Left ventricle myocardium inferior (tissue), 1 donor: ENCODE measurements at places on chromosomes 16 and 17. TPM values are rescaled to one million over a fixed set of nuclear protein-coding genes. Genes with fewer than 3 reads are reported as not detected.

Gene SEZ6L2
- total RNA-seq: 0.38 TPM

Gene CDYL2
- 3.2 TPM for total RNA-seq

Gene C16orf46
- total RNA-seq: 0.88 TPM

Gene CHST4
- total RNA-seq: not detected

DNA sequence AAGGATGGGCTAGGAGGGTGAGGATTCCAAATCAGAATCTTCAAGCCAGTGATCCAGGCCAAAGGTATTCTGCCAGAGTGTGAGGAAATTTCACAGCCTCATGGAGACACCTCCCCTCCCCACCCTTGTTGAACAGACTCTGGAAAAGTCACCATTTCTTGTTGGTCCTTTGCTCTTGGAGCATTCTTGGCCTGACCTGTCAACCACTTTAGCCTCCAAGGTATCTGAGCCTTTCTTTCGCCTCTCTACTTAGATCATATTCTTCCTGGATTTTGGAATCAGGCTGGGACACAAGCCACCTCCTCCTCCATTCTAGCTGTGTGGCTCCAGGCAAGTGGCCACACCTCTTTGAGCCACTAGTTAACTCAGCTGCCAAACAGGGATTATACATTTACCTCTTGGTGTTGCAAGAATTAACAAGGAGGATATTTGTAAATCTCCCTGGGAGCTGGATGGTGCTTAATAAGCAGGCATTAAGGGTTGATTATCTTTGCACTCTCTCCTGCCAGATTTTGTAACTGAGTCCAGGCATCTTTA, 193.5 kb downstream of the WWOX start:
- H3K27ac ChIP-seq: no peak overlapping the region
- no peaks in the 10 kb centered on the region for H3K36me3 ChIP-seq
- no peak for DNase-seq

GRCh38 chr16:71350821-71351557, 7.5 kb upstream of the CALB2 start:
- peaks cover 71% of the 10 kb centered on the region for H3K27me3 ChIP-seq
- H3K36me3 ChIP-seq: no peaks in the 10 kb centered on the region
- H3K4me3 ChIP-seq: no peak overlapping the region
- H3K27ac ChIP-seq: no peak overlapping the region
- no peak for DNase-seq

GRCh38 chr16:22366889-22367288, 7.5 kb downstream of the CDR2 start:
- H3K4me3 ChIP-seq: no peak overlapping the region
- DNase-seq: no peak
- H3K27me3 ChIP-seq: no peaks in the 10 kb centered on the region
- H3K36me3 ChIP-seq: peaks cover 21% of the 10 kb centered on the region

DNA sequence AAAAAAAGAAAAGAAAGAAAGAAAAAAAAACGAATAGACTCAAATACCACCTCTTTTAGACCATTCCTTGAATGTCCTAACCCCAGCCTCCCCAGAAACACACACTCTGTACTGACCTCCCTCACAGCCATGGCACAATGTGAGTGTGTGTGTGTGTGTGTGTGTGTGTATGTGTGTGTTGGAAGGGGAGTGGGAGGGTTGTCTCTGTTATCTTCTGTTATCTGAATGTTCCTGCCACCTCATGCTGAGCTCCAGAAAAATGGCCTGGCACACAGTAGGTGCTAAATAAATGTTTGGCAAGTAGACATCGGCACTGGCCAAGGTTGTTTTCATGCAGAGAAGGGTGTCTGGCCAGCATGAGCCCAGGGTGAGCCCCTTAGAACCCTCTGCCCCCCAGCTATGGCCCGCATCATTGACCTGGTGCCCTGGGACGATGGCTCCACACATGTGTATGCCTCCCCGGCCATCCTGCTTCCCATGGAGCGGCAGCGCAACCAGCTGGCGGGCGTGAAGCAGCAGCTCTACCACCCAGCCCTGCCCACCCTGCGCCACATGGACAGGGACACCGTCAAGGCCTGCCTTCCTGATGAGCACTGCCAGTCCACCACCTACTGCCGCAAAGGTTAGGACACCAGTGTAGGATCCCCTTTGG, 6.6 kb upstream of the CNGB1 start:
- H3K27me3 ChIP-seq: no peaks in the 10 kb centered on the region
- no peak for DNase-seq
- H3K4me1 ChIP-seq: peaks cover 10% of the 10 kb centered on the region
- H3K36me3 ChIP-seq: no peaks in the 10 kb centered on the region

DNA sequence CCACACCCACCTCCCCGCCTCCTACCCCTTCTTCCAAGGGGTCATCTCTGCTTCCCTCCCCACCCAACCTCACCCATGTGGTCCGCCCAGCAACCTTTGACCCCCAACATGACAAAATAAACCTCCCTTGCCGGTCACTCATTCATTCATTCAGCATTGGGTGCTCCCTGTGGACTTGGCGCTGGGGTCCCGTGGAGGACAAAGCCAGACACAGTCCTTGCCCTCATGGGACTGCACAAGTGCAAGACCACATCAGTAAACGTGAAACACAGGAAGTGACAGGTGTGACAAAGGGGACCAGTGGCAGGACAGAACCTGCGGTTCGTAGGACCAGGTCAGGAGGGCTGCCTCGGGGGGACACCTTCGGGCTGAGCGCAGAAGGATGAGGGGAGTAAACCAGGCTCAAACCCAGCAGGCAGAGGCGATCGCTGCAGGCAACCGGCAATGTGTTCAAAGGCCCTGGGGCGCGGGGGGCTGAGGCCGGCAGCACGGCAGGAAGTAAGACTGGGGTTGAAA, 185.4 kb downstream of the SEC14L1 start:
- no peak for DNase-seq
- no peak overlapping the region for H3K4me3 ChIP-seq
- H3K27ac ChIP-seq: peak overlapping the region; percentile 91
- H3K27me3 ChIP-seq: no peaks in the 10 kb centered on the region
- H3K4me1 ChIP-seq: peaks cover 51% of the 10 kb centered on the region

- H3K4me1 ChIP-seq: peaks cover 65% of the 10 kb centered on the region
- H3K27me3 ChIP-seq: no peaks in the 10 kb centered on the region
- no peak for DNase-seq
- peak overlapping the region; percentile 75 for H3K27ac ChIP-seq
- H3K4me3 ChIP-seq: no peak overlapping the region
- peaks cover 21% of the 10 kb centered on the region for H3K36me3 ChIP-seq
Observed at GRCh38 chr16:66511602-66512271, 38.2 kb downstream of the TK2 start.
